ENCODE measurements at places on chromosomes 12 and 14.

GRCh38 chr12:9144730-9145106 is 29.0 kb upstream of the A2M start:
- DNase-seq, result no peak

GRCh38 chr12:106181401-106182114 is 42.8 kb upstream of the NUAK1 start:
- no peak for DNase-seq

DNA sequence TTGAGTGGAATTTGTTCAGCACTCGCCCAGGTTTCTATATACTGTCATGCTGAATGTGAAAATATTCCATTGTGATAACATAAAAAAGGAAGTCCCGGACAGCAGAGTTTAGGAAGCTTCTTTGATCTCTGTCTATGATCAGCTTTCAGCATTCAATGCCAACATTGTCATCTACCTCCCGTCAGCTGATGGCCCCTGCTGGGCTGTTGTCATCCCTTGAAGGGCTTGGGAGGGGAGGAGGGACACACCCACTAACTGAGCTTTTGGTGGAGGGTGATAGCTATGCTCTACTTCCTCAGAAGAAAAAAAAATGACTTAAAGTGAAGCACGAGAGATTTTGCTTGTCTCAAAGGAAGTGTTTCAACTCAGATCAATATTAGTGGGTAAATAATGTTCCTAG is 4.7 kb upstream of the KRT77 start:
- DNase-seq, result no peak

GRCh38 chr12:127886827-127887226 is 380.1 kb upstream of the TMEM132C start:
- DNase-seq, result no peak

DNA sequence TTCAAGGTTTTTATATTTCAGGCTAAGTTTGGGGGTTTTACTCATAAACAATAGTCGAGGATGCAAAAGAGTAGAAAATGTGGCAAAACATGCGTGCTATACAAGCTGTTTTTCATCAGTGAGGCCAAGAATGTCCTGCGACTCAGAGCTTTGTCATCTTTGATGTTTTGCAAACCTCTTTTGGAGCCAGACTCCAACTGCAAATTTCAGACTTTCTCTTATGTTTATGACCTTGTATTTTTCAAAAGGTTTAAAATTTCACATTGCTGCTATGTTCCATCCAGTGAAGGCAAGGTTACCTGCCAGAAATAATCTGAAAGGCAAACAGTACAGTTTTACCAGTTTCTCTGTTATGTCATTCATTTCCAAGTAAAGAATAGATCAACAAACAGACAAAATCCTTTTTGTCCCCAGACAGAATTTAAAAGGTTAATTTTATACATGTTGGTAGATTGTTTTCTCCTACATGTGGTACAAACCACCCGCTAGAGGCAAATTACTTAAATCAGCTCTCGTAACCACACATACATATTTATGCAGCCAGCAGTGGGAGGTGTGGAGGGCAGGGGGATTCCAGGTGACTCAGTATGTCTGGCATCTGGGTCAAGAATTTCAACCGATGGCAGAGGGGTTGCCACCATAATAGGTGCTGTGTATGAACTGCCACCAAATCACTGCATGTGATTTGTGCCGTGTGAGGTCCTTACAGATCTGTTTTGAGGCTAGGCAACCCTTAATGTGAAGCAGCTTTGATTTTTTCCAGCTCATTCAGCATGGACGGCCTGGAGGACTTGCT is 119.8 kb upstream of the CPM start:
- DNase-seq, result no peak

DNA sequence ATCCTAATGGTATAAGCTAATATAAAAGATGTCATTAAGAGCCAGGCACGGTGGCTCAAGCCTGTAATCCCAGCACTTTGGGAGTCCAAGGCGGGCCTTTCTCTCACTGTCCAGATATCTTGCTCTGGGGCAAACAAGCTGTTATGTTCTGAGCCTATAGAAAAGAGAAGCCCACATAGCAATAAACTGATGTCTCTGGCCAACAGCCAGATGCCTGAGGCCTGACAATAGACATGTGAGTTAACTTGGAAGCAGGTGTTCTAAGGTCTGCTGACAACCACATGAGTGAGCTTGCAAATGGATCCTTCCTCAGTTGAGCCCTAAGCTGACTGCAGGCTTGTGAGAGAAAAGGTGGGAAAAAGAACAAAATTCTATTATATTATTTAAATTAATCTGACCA is 25.0 kb downstream of the YAF2 start:
- no peak for DNase-seq

DNA sequence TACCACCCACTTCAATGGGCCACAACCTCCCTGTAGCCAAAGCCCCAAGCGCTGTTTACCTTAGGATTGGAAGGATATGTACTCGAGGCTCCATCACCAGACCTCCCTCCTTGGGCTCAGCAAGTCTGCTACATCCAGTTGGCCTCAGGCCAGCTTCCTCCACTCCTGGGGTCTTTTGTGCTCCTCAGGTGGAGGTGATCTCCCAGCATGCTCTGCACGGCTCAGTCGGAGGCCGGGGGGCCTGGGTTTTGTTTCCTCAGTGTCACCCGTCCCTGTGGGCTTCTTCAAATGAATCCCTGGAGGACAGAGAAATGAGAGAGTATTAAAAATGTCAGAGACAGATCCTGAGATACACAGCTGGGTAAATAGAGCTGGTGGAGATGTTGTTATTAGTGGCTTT is 723.1 kb upstream of the TBX3 start:
- DNase-seq, result no peak

DNA sequence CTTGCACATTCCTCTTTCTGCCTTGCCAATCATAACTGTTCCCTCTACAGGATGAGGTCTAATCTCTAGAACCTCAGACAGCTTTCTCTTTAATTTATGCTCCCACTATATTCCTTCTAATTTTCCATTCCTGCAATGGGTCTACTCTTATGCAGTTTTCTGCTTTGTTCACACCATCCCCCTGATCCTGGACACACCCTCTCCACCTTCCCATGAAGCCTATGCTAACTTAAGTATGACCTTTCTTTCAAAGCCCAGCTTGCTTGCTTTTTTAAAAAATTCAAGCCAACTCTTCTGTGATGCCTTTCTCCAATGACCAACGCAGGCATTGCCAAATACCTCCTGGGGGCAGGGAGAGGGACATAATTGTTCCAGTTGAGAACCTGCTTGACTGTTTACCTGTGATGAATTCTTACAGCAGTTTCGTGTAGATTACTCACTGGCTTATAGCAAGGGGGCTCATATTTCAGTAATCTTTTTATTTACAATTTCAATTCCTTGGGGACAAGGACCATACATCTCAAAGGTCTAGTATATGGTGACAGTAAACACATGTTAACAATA is 7.8 kb downstream of the SLC38A1 start:
- DNase-seq, result no peak

DNA sequence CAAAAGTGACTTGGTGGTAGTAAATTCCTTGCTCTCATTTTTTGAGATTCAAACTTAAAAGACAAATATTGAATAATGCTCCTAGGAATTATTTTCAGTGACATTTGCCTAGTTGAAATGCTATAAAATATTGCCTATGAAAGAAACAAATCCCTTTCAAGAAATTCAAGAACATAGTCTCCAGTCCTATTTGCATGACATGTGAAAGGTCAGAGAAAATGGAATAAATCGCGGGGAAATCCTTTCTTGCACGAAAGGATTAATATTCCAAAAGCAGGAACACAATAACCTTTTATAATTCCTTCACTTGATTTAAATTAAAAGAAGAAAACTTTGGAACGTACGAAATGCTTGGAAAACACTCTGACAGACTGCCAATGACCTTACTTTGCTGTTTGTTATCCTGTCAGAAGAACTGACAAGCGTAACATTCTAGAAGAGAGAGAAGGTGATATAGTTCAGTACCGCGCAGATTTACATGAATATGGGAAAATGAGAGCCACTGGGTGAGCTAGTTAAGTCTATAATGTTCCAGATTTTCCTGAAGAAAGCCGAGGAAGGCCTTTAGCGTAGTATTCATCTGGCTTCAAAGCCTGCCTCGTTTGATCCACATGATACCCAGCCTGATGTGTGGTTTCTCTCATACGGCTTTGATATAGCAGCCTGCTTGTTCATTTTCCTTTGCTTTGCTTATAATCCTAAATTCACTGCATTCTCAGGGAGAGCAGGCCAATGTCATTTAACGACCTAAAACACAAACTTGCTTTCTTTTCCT is 103.0 kb downstream of the PRIMA1 start:
- DNase-seq, result no peak

DNA sequence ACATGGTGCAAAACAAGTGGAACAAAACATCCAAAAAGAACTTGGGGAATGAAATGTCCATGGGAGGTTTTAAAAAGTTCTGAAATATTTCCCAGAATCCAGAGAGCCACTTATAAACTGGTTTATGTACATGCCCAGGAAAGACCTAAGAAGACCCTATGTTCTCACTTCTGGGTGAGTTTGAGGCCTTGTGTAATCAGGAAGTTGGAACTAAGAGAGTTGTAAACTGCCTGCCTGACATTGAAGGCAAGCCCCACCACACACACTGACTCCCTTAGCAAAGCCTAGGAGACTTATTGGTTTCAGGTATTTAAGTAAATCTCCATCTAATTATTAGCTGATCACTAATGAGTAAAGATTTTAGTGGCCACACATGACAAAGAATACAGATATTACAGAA is 142.5 kb downstream of the LRIG3 start:
- DNase-seq, result no peak

- no peak for DNase-seq
Measured at GRCh38 chr12:76948879-76949278, 70.1 kb upstream of the CSRP2 start.

DNA sequence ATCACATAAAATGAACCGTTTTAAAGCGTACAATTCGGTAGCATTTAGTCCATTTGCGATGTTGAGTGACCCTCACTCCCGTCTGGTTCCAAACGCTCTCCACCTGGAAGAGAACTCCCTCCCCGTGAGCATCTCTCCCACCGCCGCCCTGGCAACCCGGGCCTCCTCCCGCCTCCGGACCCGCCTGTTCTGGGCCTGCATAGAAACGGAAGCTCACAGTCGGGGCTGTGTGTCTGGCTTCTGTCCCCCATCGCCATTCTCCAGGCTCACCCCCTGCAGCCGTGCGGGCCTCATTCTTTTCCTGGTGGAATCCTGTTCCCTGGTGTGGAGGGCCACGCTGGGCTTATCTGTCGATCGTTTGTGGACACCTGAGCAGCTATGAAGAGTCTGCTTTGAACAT is 17.3 kb downstream of the LRCOL1 start:
- no peak for DNase-seq

DNA sequence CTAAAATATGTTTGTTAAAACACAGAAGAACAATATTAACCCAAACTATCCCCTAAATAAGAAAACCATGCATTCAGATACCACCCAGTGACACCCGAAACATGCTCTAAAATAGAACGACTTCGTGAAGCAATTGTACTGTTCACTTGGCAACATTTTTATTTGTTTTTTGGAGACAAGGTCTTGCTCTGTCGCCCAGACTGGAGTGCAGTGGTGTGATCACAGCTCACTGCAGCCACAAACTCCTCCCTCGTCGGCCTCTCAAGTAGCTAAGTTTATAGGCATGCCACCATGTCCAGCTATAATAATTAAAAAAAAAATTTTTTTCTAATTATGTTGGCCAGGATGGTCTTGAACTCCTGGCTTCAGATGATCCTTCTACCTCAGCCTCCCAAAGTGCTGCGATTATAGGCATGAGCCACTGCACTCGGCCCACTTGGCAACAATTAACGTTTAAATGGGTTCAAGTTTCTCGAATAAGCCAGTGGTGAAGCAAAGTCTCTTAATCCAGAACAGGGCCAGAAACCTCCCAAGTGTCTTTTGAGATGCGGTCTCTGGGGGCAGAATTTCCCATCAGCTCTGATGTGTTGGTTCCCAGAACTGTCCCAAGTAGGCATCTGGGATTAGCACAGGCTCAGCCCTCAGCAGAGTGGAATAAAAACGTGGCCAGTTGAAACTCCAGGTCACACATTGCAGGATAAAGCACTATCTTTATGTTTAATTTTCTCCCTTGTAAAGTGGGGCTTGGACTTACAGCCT is 74.5 kb downstream of the TMCC3 start:
- DNase-seq, result no peak

DNA sequence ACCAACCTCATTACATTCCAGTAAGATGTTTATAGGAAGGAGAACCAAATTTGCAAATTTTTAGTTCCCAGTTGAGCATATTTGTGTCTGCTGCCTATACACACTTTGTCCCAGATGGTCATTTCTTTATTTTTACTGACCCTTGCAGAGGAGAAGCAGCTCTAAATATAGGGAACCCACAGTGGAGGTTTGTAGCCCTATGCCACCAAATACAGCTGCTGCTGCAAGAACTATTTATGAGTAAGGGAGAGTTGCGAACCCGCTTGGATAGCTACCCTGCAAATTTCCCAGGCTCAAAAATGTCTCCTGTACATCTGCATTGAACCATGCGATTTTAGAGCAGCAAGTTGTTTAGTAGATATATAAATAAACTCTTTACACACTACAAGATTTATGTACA is 48.2 kb downstream of the NAV3 start:
- DNase-seq, result no peak

DNA sequence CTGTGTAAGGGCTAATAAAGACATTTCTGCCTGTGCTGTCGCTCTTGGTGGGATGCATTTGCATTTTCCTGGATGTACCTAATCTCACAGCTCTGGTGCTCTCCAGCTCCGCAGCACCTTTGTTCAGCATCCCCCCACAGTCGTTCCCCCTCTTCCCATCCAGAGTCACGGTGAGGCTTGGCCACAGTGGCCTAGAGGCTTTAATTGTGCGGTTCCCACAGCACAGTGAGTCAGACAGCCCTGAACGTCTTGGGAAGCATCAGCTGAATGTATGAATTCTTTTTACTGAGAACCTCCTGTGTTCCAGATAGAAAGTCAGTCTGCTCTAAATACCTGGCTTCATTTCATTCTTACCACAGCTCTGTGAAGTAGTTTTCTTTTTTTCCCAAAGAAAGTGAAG is 28.7 kb downstream of the MLXIP start:
- no peak for DNase-seq

- no peak for DNase-seq
Measured at GRCh38 chr12:19837543-19837942, 398.3 kb downstream of the AEBP2 start.

DNA sequence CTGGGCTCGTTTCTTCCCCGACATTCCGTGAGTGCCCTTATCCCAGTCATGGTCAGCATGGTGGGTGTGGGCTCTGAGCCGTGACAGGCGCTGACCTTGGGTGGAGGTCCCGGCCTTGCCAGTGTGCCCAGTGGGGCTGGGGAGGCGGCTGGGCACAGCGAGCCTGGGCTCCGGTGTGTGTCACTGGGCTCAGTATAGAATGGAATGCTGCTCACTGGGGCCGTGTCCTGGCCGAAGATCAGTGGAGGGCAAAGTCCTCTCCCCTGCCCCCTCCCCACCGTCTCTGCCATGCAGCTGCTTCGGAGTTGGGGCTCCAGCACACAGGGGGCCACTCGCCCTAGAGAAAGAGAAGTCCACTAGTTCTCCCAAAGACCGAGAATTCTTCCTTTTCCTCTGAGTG is 164.4 kb downstream of the TSPAN9 start:
- DNase-seq, result no peak
